ENCODE measurements at places on chromosomes 1 and 21.

DNA sequence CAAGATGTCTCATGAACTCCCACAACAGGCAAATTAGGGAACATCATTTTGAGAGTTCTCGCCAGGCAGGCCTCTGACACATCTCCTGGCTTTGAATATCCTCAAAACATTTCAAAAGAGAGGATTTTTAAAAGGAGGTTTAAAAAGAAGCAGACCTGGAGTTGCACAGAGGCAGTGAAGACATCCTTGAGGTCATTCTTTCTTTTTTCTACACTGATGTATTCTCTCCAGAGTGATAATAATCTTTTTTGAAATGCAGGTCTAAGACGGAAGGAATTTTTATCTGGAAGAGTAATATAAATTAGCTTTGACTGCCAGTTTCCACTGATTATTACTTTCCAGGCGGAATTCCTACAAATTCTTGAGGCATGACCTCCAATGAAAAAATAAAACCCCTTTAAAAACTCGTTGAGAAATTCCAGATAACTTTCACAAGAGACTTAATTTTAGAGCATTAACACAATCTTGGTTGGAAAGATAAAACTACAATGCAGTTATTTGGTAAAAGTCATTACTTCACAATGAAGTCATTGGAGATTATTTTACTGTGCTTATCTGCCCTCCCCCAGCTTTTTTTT lies 125.0 kb downstream of the LYPLAL1 start:
- no peak for DNase-seq

DNA sequence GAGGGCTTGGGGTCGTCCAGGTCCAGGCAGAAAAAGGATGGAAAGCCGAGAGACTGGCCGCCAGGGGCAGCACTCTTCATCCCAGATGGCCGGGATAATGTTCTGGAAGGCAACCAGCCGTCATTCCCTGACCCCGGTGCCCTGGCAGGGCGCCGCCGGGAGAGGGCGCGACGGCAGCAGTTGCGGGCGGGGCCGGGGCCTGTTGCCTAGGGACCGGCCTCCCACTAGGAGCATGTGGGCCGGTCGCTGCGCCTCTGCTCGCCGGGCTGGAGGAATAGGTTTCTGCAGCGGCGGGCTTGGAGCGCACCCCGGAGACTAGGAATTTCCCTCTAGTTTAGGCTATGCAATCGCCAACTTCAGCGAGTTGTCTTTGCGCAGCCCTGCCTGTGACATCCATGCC lies 11.0 kb downstream of the DMRTB1 start:
- DNase-seq = no peak

GRCh38 chr1:54809496-54810074 lies 8.5 kb upstream of the TTC22 start:
- DNase-seq = no peak

- no peak for DNase-seq
These were observed 54.0 kb downstream of the PIK3CD start for GRCh38 chr1:9705337-9706093.

- DNase-seq = no peak
These were observed 18.4 kb downstream of the PIGK start for GRCh38 chr1:77200806-77201205.

DNA sequence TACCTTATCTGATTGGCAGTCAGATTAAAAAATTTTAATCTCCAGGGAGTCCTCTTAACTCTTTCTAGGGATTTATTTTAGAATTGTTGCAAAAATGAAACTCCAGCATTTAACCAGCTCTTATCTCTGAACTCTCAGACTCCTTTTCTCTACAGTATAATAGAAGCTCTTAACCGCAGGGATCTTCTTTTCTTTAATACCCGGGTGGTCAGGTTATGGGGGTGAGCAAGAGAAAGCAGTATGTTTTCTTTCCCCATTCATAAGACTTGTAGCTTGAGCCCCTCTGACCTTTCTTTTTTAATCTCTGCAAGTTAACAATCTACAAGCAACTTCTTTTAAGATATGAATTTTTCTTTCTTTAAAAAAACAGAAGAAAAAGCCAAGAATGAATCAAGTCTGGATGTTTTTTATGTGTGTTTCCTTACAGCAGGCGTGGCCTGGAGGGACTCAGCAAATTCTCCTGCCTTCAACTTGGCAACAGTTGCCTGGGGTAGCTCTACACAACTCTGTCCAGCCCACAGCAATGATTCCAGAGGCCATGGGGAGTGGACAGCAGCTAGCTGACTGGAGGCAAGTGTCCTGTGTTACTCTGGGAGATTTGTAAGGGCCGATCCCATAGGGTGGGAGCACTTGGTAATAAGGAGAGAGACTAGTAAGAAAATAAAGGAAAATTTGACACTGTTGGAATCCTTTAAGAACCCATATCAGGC lies 13.4 kb upstream of the OLFML3 start:
- DNase-seq = no peak

DNA sequence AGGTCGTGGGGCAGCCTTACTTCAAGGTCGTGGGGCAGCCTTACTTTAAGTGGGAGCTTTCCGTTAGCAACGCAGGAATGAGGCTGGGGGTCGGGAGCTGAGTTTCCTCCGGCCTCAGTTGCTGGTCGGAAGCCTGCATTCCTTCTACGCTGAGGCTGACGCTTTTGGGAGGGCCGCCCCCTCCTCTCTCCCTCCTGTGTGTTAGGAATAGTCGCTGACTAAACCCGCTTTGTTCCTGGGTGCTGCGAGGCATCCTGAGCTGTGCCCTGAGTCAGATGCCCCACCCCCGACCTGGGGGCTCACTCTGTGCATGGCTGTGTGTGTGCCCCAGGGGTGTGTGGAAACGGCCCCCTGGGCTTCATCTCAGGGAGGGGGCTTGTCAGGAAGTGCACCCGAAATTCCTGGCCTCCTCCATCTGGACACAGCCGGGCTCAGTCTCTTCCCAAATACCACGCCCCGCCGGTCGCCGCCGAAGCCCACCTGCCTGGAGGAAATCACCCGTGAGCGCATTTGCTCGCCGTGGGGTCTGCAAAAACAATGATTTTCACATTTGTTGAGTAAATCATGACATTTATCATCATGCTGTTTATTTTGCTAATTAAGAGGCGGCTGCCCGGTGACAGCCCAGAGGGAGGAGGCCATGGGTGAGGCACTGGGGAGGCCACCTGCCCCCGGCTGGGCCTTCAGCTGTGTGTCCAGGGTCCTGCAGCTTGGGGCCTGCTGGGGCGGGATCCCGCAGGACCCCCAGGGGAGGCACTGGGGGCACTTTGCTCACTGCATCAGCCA lies 121.4 kb downstream of the PRDM16 start:
- no peak for DNase-seq

DNA sequence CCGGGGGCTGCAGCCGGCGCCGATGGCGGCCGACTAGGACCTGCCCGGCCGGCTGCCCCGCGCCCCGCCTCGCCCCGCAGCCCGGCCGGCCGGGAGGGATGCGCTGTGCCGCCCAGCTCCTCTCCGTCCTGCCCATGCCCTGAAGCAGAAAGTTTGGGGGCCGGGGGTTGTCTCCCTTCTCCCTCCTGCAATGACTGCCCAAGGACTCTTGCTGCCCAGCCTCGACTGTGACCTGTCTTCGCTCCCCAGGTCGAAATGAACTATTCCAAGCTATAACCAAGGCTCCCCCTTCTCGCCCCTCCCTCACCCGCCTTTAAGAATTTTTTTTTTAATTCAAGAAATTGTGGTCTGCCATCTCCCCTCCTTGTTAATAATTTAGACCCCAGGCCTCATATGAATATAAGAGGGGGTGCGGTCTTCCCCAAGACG lies 361 bp downstream of the TMCC2 start:
- DNase-seq = no peak

- DNase-seq = no peak
These were observed 54.6 kb upstream of the POU2F1 start for GRCh38 chr1:167165948-167166689.

- DNase-seq = no peak
These were observed 5.7 kb downstream of the LMX1A start for GRCh38 chr1:165350840-165351239.

GRCh38 chr1:5975133-5975880 lies 16.9 kb downstream of the NPHP4 start:
- DNase-seq = no peak

GRCh38 chr21:44801468-44802395 lies at the start of gene UBE2G2:
Gene UBE2G2, minus strand, starts transcription at chr21:44801820. Its CDS starts 72 bp downstream, at chr21:44801748.
- peak; percentile 26 for DNase-seq

- DNase-seq = no peak
These were observed 9.2 kb downstream of the ADCY10 start for GRCh38 chr1:167904652-167905130.

- peak; percentile 18 for DNase-seq
These were observed 14.0 kb upstream of the CDA start for GRCh38 chr1:20574686-20575540.

- DNase-seq = no peak
These were observed 57.0 kb downstream of the DISP3 start for GRCh38 chr1:11535761-11536572.

DNA sequence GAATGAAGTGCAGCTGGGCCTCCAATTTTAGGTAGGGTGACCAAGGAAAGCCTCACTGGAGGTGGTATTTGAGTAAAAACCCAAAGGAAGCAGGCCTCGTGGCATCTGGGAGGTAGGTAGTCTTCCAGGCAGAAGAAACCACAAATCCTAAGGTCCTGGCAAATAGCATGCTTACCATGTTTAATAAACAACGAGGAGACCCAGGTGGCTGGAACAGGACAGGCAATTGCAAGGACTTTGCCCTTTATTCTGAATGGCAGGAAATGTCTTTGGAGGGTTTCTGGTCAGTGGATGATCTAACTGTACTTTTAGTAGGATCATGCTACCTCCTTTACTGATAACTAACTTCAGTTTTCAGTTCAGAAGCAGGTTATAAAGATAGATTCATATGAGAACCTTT lies 52.2 kb downstream of the EPB41 start:
- DNase-seq = no peak

DNA sequence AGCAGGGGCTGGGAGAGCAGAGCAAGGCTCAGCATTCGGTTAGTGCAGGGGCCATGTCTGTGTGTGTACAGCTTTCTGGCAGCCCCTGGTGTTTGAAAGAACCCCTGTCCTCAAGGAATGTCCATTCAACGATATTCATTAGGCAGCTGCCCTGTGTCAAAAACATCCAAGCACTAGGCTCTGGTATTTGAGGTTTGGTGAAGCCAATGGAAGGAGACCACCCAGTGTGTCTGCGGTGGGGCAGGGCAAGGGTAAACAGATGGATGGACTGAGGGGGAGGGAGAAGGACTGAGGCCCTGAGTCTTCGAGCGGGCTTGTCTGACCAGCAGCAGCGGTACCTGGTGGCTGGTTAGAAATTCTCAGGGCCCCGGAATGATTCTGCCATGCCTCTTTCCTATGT lies 155.6 kb upstream of the KLHDC7A start:
- no peak for DNase-seq

DNA sequence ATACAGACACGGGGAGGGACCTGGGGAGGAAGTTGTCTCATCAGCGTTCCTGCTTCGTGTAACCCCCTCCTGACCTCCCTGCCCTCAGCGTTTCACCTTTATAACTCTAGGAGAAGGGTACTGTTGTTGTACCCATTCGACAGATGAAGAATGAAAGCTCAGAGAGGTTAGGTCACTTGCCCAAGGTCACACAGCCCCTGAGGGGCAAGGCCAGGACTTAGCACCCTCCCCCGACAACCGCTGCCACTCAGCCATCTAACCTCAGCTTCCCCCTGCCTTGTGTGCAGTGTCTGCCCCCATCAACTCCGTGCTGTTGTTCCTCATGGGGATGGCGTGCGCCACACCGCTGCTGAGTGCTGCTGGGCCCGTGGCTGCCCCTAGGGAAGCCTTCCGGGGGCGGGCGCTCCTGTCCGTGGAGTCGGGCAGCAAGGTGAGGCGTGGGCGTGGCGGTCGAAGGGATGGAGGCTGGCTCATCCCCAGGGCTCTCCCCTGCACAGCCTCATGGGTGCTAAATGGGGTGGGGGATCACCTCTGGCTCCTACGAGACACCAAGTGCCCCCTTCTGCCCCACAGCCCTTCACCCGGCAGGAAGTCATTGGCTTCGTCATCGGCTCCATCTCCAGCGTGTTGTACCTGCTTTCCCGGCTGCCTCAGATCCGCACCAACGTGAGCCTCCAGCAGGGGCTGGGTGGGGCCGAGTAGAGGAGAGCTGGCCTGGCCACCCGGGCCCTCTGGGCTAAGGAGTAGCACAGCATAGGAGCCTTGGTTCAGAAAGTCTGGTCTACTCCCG lies 14.0 kb downstream of the SLC66A1 start:
- DNase-seq = no peak

DNA sequence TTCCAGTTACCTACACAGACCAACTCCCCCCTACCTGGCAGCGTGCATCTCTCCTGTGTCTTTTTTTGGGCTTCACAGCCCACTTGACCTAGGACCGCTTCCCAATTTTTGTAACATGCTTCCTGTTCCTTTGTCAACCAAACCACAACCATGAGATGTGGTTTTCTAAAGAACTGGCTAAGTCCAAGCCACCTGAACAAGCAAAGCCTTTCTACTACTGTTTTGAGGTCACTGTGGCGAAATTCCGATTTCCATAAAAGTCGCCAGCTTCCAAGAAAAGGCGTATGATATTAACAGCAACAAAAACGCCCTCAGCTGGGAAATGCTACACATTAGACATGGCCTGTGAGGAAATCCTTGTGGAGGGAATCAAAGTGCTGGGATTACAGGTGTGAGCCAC lies 12.7 kb upstream of the AK2 start:
- DNase-seq = no peak

DNA sequence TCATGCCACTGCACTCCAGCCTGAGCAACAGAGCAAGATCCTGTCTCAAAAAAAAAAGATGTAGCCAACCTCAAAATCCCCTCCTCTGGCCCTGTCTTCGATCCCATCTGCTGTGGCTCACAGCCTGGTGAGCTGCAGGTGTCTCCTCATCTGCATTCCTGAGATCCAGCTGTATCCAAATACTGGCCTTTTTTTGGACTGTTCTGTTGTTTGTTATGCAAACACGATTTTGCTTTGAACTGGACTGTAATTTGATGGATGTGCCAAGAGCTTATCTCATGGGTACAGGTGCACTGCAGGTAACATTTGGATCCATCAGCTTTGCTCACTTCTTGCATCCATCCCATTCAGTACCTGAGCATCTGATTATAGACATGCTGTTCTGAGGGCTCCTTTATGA lies 14.1 kb upstream of the FAM43B start:
- DNase-seq = no peak

DNA sequence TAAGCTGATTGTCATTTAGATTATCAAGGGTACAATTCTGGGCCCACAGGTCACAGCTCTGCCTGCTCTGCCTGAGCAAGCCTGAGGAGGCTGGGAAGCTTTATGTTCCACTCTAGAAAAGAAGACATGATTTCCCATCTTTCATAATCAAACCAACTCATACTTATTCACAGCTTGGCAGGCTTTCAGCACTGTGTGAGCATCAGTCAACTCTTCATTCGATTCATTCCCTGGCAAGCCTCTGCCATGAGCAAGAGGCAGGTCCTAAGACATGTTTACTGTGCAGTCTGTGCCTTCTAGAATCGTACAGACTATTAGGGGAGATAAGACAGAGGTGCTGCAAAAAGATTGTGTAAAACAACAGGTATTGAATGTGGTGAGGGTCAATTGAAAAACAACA lies 24.5 kb upstream of the KIRREL1 start:
- DNase-seq = no peak

DNA sequence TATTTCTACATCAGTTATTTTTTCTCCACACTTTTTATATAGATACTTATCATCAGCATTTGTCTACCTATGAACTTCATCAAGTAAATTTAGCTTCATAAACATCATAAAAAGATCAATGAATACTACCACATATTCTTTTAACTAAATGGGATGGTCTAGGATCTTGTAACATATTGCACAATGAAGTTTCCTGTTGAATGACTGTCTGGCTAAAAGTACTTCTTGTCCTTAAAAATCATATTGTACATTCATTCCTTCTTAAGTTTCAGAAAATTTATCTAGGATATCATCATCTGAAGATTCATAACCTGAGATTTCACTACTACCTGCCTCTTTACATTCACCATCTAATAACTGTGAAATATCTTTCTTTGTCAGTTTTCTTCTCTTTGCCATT lies 69.0 kb downstream of the MAGI3 start:
- DNase-seq = no peak

Data from GM12864 (cell line).